ENCODE measurements at places on chromosomes 11 and 22.

- DNase-seq = no peak
Observed at GRCh38 chr11:62961017-62961570, 23.7 kb downstream of the SLC22A6 start.

- no peak for DNase-seq
Observed at GRCh38 chr11:75035911-75036565, 47.3 kb downstream of the NEU3 start.

DNA sequence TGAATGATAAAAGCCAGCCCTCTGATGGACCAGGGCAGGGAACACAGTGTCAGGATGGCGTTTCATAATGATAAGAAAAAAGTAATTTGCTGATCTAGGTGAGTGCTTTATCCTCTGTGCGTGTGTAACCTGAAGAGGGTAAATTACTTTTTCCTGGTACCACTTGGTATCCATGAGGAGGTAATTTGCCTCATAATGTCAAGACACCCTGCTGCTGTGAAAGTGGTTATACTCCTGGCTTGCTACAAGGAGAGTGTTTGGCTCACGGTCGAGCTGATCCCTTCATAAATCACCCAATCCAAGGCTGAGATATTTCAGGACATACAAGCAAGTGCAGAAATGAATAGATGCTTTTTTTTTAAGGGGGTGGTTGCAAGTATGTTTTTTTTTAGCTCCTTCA lies 207.2 kb upstream of the PGR start:
- DNase-seq = no peak

GRCh38 chr11:47132490-47132889 lies 44.2 kb downstream of the ARFGAP2 start:
- no peak for DNase-seq

DNA sequence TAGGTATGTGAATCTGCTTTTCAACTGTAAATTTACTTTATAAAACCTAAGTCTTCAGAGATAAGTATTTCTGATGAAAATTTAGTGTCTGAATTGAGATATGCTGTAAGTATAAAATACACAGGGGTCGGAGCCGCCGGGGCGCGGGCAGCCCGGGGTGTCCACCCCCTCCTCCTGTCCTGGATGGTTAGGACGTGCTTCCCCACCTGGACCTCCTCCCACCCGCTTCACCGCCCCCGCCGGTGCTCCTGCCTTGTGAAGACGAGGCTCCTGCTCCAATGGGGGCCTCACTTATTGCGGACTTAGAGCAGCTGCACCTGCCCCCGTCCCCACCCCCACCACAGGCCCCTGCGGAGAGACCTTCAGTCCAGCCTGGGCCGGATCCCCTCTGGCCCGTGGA lies 21.3 kb upstream of the PHF21A start:
- no peak for DNase-seq

DNA sequence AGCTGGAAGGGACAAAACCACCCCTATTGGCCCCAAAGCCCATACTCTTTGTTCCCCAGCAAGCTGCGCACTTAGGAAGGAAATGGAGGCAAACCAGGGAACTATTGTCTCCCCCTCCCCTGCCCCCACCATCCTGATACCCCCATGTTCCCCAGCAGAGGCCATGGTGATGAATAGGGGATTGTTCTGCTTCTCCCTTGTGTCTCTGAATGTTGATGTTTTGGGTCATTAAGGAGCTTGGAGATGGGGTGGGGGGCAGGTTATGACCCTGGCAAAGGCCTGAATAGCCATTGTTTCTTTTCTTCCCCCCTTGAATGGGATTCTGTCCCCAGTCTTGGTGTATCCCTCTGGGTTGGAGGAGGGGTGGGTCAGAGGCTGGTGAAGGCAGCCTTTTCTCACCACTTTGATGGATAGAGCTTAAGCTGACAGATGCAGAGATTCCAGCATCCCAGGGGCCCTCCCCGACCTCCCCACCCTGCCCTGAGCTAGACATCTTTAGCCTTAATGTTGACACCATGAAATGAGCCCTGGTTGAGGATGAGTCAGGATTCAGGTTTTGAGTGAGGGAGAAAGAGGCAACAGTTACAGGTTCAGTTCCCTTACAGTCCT lies 8.3 kb downstream of the DTX4 start:
- DNase-seq = no peak

DNA sequence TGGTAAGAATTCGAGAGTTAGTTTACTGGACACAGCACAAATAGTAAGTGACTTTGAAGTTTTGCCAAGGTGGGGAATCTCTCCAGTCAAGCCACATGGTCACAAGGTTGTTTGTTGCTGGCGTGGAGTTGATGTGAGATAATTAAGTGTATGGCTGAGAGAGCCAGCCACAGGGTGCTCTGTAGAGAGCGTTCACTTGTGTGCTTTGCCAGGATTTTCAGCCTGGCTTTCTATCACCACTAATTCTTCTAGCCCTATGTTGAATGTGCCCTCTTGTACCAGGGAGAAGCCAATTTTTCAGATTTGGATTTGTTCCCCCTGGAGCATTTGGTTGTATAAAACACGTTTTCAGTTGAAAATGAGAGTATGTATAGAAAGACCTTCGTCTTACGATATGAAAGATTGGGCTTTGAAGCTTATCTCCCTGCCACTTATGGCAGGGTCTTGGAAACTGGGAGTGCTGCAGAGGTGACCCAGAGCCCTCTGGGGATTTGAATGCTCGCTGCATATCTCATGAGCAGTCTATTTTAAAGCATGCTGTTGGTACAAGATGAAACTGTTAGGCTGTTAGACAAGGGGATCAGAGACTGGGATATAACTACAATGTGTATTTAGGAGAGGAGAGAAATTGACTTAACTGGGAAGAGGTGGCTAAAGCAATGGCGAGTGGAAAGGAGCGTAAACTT lies 28.6 kb downstream of the CSRP3 start:
- DNase-seq = no peak

DNA sequence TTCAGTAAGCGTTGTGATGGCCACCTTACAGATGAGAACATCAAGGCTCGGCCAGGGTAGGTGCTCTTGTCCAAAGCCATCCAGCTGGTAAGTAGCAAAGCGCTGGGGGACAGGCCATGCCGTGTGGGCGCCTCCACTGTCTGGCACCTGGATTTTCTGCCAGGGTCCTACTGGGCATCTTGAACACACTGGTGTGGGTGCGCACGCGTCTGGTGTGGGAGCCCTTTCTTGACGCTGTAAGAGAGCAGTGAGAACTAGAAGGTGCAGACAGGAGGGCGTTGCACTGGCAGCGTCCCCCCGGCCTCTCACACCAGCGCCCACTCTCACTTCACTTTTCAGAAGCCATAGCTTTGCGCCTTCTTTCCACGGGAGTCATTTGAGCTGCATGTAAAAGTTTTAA lies 296.6 kb downstream of the TBC1D22A start:
- DNase-seq = no peak

- DNase-seq = no peak
Observed at GRCh38 chr11:82776377-82776776, 42.7 kb upstream of the FAM181B start.

GRCh38 chr11:12625438-12626071 lies 48.7 kb upstream of the TEAD1 start:
- no peak for DNase-seq

- DNase-seq = no peak
Observed at GRCh38 chr11:45155058-45155551, 8.7 kb downstream of the PRDM11 start.

GRCh38 chr11:7603031-7603781 lies 70.1 kb downstream of the CYB5R2 start:
- DNase-seq = no peak

GRCh38 chr11:86632499-86633269 lies 39.7 kb downstream of the ME3 start:
- DNase-seq = no peak

DNA sequence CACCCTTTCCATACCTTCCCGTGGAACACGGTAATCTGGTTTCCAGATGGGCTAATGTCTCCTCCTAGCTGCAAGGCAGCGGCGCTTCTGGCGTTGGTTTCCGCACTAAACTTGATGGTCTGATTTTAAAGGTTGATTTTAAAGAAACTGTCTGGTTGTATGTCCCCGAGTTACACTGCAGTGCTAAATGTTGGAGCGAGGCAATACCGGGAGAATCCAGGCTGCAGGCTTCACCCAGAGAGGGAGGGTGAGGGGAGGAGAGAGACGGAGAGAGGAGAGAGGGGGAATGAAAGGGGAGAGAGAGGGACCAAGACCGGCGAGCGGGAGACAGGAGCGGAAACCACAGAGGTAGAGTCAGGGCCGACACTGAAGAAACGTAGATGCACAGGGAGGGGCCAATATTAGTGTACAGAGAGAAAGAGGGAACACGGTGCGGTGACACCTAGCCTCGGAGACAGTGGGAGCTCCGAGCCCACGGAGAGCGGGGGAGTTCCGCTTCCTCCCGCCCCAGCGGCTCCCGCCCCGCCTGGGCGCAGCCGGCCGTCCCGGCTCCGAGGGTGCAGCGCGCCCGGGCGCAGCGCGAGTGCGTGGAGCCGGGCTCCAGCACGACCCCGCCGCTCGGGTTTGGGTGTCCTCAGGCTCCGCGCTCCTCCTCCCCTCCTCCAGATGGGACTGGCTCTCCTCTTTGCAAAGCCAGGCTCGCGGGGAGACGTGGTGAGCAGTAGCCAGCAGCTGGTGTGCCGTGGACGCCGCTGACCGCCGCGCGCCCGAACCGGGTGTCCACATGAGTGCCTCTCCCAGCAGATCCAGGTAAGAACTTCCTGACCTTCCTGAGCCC lies 71.9 kb upstream of the GRAMD1B start:
- no peak for DNase-seq

GRCh38 chr11:71451596-71452198 lies 1.3 kb upstream of the NADSYN1 start:
- DNase-seq = no peak

GRCh38 chr11:102886999-102887398 lies 12.2 kb upstream of the MMP12 start:
- DNase-seq = no peak

GRCh38 chr11:35058669-35059434 lies 80.1 kb upstream of the CD44 start:
- no peak for DNase-seq

DNA sequence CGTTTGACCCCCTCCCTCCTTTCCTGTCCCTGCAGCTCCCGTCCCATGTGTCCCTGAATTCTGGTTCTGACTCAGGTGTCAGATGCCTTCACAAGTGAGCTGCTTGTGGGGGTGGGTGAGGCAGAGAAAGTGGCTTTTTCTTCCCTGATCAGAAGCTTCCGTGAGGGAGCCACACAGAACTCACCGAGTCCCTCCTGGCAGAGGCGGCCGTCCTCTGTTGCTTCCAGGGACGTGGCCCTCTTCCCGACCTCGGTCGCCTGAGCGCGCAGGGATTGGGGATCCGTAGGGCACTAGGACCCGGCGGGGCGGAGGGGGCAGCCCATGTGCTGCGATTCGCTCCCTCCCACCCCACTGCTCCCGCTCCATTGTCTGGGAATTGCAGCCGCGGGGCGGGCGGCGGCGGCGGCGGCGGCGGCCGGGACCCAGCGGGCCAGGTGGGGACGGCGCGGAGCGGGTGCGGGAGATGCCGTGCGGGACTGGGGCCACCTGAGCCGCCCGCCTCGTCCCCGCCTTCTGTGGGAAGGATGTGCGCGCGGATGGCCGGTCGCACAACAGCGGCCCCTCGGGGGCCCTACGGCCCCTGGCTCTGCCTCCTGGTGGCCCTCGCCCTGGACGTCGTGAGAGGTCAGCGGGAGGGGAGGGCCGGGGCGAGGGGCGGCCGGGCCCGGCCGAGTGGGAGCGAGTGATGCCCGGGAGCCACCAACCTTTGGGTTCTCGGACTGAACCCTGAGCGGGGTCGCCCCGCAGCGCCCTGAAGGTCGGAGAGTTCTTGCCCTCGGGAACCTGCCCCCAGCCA lies at the start of gene TMEM132A:
TMEM132A (plus strand) TSS at position 351 of the 796 bp plus-strand sequence; CDS start at position 525, 174 bp downstream.
- DNase-seq = peak; percentile 71

DNA sequence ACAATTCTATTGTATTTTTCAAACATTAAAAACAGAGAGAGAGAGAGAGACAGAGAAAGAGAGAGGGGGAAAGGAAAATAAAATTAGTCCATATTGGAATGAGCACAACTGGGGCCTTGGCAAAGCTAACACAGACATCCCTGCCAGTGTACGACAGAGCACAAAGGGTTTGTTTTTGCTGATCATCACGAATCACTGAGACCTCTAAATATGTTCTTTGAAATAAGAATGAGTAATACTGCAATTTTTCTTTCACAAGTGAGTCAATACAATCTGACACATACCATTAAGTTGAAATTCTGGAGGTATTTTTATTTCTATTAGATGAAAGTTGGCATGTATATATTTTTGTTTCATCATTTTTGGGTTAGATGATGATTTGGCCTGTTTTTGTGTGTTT lies 27.0 kb upstream of the LRRC4C start:
- no peak for DNase-seq

- no peak for DNase-seq
Observed at GRCh38 chr11:120751550-120751949, 240.0 kb downstream of the GRIK4 start.

GRCh38 chr11:75759832-75760231 lies 8.7 kb upstream of the DGAT2 start:
- DNase-seq = no peak

- DNase-seq = no peak
Observed at GRCh38 chr22:40279017-40279416, 67.3 kb upstream of the ADSL start.

DNA sequence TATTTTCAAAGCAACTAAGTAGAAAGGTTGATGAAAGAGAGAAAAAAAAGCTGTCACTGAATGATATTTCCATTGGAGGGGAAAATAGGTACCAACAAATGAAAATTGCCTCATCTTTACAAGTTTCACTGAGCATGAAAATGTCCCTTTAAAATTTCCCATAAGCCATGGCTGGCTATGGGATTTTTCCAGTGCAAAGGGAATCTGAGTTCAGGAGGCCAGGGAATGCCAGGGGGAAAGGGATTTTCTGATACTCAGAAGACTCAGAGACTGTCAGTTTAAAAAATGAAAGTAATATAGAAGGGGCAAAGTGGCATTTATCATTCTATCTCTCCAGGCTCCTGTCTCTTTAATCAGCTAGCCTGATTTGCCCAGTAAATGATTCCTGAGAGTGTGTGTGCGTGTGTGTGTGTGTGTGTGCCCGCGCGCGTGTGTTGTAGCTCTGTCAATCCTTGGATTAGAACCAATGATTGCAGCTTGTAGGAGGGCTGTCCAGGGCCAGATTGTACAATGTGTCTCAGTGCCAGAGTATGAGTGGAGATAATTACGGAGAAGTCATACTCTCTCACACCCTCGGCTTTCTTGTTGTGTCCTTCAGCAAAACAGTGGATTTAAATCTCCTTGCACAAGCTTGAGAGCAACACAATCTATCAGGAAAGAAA lies at the start of gene NTM:
NTM (plus strand) TSS at position 526 of the 662 bp plus-strand sequence.
- peak; percentile 73 for DNase-seq

DNA sequence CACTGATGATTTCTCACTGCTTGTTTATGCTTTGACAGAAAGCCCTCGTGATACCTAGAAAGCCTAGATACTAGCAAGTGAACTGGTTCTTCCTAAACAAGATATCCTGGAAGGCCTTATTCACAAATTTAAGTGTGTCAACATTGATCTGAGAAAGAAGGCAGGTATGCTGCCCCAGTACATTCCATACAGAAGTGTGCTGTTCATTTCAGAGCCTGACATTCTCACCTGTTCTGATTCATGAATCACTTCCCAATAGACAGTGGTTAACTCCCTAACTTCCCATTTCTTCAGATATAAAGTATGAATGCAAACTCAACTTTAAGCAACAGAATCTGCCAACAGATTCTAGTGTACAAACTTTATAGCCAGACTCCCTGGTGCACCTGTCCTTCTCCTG lies 15.5 kb upstream of the RASSF10 start:
- DNase-seq = no peak

- no peak for DNase-seq
Observed at GRCh38 chr11:120707098-120707497, 195.6 kb downstream of the GRIK4 start.

- DNase-seq = no peak
Observed at GRCh38 chr11:74773476-74773875, 24.8 kb downstream of the RNF169 start.

GRCh38 chr11:27622541-27623300 lies 77.5 kb downstream of the BDNF start:
- DNase-seq = no peak

- no peak for DNase-seq
Observed at GRCh38 chr11:106415510-106415909, 338.0 kb downstream of the AASDHPPT start.
